ENCODE measurements at places on chromosomes 4 and X.

DNA sequence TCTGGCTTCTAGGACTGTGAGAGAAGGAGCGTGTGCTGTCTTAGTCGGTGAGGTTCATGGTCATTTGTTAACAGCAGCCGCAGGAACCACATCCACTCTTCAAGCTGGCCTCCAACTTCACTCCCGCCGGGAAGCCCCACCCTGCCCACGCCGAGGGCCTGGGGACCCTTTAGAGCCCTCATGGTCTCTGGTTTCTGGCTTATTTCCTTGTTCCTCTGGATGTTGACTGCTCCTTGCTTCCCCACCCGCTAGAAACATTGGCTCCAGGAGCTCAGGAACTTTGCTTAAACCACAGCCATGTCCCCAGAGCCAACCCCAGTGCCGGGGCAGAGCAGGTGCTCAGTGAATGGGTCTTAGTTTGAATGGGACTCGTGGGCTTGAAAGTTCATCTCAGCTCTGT is 40.8 kb downstream of the HTRA3 start:
- no peak for DNase-seq

- DNase-seq: no peak
Measured at GRCh38 chr4:133808151-133808550, 393.4 kb downstream of the PABPC4L start.

DNA sequence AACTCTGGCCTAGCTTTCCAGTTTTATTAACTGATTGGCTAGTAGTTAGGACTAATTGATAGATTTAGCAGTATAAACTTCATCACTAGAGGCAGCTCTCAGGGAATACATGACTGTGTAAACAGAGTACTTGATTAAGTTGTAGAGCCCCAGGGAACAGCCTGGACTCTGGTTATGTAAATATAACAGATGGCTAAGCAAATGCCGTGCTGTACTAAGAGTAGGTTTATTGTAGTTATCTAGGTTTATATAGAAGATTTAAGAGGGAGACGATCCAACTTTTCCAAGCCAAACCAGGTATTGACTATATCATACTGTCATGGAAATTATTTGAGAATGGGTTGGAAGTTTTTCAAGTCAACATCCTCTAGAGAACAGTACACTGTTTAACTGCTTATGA is 463.4 kb upstream of the GRID2 start:
- no peak for DNase-seq

DNA sequence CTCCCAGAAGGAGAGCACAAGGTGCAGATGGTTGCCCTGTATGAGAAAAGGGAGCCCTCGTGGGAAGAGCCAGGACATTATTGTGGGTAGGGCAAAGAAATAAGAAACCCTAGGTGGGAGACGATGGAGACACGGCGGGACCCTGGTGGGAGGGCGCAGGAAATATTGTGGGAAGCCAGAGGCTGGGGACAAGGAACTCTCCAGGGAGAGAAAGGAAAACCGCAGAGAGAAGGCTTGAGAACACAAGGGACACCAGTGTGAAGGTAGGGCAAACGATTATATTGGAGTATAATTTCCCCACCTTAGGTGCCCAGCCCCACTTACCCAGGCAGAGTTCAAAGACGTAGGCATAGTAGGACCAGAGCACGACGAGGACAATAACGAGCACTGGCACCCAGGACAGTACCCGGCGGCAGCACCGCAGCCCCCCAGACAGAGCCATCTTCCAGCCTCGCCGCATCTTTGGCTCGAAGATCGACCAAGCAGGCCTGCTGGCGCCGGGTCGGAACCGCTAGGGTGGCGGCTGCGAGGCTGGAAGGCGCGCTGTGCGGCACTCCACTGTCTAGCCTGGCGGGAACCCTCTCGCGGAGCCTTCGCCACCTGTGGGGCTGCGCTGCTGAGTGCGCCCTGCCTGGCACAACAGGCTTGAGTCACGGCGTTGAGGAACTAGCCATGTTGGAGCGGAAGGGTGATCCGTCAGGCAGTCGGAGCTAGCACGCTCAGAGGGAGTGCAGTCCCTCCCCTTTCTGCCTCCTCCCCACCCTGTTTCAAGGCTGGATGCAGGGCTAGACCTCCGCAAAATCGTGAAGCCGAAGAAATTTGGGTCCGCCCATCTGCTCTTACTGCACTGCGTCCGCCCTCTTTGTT is at the start of gene ZDHHC15:
ZDHHC15 (minus strand) TSS at position 473 of the 867 bp plus-strand sequence; CDS start at position 460, 13 bp downstream.
- peak; percentile 65 for DNase-seq

GRCh38 chrX:107861056-107861455 is 35.4 kb downstream of the MID2 start:
- DNase-seq: no peak

GRCh38 chr4:133801883-133802282 is 399.7 kb downstream of the PABPC4L start:
- no peak for DNase-seq

- no peak for DNase-seq
Measured at GRCh38 chrX:149521438-149521837, 16.3 kb upstream of the IDS start.

- DNase-seq: no peak
Measured at GRCh38 chrX:16465081-16465876, 184.7 kb upstream of the S100G start.

- DNase-seq: no peak
Measured at GRCh38 chr4:56874923-56875322, 32.8 kb upstream of the REST start.
